NCI-H510A (cell line): ENCODE measurements at places on chromosomes 3 and 15.
A peak's percentile ranks its signal among the peaks of the same experiment; 100 is the strongest.

DNA sequence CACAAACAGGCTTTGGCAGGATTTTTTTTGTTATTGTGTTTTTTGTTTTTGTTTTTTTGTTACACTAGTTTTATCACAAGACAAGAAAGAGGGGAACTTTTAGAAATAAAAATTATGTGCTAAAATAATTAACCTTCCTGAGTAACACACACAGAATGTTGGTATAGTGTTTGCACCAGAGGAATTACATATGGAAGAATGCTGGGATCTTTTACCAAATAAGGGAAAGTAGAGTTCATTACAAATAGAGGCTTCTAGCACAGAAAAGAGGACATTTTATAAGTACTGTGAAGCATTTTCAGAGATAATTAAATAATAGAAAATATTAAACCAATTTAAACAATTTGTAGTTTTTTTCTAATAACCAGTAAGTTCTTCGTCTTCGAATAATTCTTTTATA is 116.0 kb downstream of the IGF1R start:
- DNase-seq: no peak

DNA sequence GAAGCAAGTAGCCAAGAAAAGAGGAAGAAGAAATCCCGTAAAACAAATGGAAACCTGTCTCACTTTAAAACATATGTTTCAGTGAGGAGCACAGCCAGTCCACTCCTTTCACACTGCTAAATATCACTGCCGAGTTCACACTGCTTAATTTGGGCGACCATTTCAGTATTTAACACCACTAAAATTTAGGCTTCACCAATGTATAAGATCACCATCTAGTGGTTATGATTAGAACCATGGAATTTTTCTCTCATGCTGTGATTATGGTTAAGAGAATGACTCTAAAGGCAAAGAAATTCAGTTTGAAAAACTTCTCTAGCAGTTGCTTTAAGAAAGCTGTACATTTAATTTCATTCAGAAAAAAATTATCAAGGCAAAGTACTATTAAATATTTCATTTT is 16.6 kb downstream of the SLC4A7 start:
- no peak for DNase-seq

GRCh38 chr3:107523289-107523538 is 452 bp downstream of the BBX start:
- no peak for DNase-seq

DNA sequence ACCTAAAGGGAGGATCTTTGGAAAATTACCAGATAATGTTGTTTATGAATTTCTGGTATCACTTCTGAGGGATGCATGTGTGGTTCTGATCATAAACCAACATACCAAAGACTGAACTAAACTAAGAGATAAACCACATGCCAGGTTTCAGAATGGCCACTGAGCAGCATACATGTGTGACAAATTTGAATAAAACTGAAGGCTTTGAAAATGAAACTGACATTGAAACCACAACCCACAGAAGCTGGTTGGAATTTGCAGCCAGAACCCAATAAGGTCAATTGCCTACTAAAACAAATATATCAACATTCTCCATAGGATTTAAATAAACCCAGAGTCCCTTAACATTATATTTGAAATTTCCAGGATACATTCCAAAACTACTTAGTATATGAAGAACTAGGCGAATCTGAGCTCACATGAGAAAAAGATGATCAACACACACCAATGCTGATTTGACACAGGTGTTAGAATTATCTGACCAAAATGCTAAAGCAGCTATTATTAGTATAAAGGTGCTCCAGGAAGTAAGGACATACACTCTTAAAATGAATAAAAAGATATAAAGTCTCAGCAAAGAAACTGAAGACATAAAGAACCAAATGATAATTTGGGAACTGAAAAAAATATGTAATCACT is 125.0 kb downstream of the ZNF280D start:
- DNase-seq: no peak

DNA sequence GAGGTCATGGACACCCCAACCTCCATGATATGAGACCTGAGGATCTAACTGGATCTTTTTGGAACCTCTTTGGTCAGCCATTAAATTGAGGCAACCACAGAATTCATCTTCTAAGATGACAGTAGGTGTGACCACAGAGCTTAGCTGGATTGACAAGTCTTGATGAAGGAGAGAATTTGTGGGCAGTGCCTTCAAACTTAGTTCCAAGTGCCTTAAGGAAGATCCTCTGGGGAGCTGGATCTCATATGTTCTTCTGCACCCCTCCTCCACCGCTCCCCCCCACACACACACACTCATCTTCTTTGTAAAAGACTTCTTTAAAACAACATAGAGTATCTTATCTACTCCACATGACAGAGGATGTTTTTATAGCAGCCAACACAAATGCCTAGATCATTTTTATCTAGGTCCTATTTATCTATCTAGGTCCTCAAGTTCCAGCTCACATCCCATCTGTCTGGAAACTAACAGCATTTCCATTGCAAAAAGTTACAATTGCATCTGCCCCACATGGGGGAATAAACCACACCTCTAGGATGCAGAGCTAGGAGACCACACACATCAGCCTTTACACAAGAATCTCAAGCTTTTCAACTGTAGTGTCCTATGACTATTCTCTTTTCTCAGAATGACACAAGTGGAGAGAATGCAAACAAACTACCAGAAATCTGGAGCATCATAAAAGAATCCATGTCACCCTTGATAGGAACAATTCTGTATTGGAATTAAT is 37.4 kb downstream of the WWTR1 start:
- no peak for DNase-seq

- no peak for DNase-seq
Measured at GRCh38 chr15:33278816-33279612, 31.8 kb upstream of the RYR3 start.

DNA sequence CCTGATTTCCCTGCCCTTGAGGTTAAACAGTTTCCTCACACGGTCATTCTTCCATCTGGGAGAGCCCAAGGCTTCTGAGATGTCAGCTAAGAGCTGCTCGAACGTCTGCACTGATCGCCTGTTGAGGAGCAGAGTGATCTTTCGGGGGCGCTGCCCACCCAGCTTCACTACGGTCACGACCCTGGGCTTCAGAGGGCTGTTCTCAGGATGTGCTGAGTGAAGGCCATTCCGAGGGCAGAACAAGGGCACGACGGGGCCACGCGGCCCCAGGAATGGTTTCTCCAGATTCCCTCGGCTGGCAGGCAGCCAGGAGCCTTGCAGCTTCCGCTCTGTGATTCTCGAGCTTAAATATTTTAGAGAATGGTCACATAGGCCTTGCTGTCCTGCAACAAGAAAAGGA is 25.7 kb downstream of the DCLK3 start:
- no peak for DNase-seq

GRCh38 chr3:100802126-100802525 is 92.8 kb downstream of the TFG start:
- no peak for DNase-seq

- DNase-seq: no peak
Measured at GRCh38 chr3:128503751-128504532, 10.9 kb upstream of the GATA2 start.

GRCh38 chr15:83057696-83058376 is 9.2 kb downstream of the BTBD1 start:
- DNase-seq: no peak

DNA sequence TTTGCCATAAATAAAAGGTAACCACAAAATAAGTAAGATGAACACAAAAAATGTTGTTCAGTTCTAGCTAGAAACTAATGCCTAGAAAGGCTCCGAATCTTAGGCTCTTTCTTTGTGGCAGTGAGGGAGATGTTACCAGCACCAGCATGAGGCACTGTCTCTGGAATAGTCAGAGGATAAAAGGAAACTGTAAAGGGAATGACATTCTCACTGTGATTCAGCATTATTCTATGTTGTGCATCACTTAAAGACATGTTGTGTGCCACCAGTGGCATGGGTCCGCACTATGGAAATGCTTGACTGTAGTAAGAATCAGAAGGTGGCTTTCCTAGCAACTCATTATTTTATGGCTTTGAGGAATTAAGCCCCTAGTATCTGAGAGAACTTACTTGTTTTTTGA is 70.8 kb downstream of the SEC22A start:
- DNase-seq: no peak

- DNase-seq: no peak
Measured at GRCh38 chr15:57313134-57313483, 63.2 kb upstream of the CGNL1 start.

DNA sequence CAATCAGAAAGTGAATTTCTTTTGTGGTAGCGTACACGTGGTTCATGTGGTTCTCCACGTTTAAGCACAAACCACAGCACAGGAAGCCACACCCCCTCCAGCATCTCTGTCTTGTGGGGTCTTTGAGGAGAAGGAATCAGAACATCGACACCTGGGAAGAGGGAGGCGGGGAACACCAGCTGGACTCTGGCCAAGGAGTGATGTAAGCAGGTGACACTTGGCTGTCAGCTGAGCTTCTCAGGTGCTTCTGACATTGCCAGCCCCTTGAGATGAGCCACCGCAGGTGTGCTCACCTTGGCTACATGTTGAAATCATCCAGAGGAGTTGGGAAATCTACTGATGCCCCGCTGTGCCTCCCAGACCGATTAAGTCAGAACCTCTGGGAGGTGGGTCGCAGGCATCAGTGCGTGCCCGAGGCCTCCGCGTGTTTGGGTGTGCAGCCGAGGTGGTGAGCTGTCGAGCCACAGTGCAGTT is 85.0 kb downstream of the FAM81A start:
- peak; percentile 83 for DNase-seq

GRCh38 chr15:25565470-25566264 is 126.8 kb upstream of the UBE3A start:
- DNase-seq: no peak

- no peak for DNase-seq
Measured at GRCh38 chr3:197520311-197521276, 35.2 kb downstream of the BDH1 start.

DNA sequence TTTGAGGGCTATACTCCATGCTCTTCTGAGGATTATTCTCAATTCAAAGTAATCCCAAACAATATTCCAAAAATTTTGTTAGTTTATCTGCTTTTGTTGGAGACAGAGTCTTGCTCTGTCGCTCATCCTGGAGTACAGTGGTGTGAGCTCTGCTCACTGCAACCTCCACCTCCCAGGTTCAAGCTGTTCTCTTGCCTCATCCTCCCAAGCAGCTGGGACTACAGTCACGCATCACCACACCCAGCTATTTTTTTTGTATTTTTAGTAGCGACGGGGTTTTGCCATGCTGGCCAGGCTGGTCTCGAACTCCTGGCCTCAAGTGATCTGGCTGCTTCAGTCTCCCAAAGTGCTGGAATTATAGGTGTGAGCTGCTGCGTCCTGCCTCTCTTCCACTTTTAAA is 39.1 kb downstream of the MEF2A start:
- no peak for DNase-seq

- DNase-seq: no peak
Measured at GRCh38 chr3:25080461-25080860, 347.6 kb upstream of the RARB start.

DNA sequence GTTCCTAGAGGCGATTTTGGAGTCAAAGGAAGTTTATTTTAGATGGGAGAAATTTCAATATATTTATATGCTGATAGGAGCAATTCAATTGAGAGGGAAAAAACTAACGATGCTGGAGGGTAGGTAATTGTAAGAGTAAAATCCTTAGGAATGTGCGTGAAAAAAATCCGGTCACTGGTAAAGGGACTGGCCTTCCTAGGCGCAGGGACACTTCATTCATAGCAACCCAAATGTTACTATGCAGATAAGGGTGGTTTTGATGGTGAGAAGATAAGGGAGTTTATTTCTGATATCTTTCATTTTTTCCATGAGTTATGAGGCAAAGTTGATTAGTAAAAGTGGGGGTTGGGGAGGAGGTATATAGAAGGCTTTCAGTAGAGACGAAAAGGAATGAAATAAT is 1.1 kb upstream of the PIAS1 start:
- no peak for DNase-seq

DNA sequence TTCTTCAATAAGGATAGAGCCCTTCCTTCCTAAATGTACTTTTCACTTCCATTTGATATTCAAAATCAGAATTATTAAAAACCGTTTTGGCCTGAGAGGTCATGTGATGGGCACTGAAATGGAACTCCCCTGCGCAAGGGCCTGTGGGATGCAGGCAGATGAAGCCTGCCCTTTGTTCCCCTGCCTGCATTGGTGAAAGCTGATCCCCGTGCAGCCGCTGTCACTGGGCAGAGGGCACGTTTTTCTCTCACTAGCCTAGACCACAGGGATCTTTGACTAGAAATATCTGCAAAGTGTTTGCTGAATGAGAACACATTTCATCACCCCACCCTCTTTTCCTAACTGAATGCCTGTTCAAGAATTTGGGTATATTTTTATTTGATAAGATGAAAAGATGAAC is 74.9 kb downstream of the TIPARP start:
- DNase-seq: no peak

- DNase-seq: no peak
Measured at GRCh38 chr15:90529011-90529370, 732 bp upstream of the CRTC3 start.

DNA sequence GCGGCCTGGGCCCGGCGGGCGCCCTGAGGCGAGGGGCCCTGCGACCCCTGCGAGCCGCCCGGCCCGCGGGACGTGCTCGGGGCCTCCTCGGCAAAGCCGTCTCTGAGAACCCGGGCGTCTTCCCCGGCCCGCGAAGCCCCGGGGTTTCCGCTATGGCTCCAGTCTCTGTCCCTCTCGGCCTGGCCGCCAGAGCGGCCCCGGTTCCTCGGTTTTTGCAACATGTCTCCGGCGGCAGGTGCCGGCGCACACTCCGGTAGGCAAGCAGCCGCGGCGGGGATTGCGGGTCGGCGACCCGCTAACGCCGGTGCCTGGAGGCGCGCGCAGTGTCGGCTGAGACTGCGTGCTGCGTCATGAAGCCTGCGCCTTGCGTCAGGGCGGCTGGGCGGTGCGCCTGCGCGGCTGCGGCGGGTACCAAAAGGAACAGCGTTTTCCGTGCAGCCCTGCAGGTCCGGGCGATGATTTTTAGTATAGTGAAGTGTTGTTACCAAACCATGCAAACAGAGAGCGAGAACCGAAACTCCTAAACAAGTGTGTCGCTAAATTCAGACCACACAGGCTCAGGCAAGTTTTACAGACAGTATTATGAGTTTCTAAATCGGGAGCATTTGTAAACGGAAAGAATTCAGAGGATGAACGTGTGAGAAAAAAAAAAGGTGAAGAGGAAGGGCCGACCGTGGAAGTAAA is at the start of gene NSMCE3:
Gene NSMCE3, minus strand, starts transcription at position 338 of the 684 bp plus-strand sequence. Its CDS starts 117 bp downstream, at position 221.
- peak; percentile 53 for DNase-seq

DNA sequence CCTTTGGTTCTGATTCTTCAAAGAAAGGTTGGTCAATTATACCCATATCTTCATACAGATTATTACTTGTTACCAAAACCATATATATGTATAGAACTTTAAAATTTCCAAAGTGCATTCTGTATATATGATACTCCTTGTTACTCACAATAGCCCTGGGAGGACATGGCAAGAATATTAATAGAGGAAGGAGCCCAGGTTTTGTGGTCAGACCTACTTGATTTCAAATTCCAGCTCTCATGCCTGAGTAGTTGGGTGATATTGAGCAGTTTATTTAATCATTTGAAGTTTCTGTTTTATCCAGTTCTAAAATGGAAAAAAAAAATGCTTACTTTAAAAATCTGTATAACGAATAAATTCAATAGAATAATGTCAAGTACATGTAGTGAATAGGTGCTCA is 2.5 kb downstream of the IL1RAP start:
- no peak for DNase-seq

DNA sequence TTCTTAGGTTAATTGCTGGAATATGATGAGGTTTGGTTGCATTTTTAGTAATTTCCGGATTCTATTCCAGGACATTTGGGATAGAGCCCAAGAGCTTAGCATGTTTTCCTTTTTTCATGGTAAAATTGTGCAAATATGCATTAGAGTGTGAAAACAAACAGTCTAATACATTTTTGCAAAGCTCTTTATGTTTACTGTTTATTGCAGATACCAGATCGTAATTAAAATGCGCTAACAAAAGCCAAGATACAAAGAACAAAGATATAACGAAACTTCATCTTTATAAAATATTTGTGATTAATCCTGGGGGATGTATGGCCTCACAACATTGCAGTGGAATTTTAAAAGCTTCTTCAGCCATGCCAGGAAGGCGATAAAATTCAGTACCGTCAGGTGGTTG is 94.5 kb upstream of the TBC1D5 start:
- no peak for DNase-seq
